ENCODE measurements at places on chromosomes 12 and 14.

DNA sequence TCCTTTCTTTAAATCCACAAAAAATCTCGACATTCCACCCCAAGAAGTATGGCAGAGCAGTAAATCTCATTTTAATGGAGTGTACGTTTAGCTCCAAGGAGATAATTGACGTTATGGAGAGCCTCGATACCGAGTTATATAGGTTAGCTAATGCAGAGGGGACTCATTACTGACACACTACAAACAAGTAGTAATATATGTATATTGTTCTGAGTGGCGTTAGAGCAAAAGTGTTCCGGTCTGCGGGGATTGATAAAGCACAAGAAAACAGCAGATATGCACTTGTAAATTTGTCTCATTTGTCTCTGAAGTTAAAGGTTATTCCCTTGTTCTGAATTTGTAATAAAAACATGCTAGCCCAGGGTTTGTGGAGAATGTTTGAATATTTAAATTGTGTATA is 84.1 kb downstream of the BCL11B start:
- no peak for DNase-seq

- no peak for DNase-seq
Observed at GRCh38 chr12:19298836-19299605, 140.3 kb upstream of the AEBP2 start.

DNA sequence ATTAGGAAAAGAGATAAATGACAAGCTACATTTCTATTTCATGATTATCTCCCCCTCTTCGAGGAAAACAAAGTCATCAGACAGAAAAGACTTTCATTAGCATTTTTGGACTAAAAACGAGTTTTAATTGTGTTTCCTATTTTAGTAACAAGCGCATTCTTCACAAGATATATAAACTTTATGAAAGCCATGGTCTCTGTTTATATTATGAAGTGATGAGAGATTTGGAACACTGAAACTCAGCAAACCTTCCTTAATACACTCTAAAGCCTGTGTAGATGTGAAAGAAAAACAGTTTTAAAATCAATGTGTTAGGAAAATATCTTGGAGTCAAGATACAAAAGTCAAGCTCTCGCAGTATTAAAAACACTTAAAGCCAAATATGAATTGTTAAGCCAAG is 539.1 kb downstream of the LRFN5 start:
- no peak for DNase-seq

DNA sequence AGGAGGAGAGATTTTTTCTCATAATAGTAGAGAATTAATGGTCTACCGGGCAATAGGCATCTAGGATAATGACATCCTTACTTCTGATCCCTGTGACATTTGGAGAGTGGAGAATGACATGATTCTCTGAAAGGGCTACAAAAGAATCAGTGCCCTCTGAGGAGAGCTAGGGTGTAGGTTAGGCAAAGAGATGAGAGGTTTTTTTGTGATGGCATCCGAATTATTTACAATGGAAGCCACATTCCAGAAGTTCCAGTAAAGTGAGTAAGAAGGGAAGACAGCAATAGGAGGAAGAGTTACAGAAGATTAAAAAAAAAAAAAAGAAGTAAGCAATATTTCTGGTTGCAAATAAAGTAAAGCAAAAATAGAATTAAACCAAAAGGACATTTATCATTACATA is 478.0 kb downstream of the RMST start:
- DNase-seq: no peak

DNA sequence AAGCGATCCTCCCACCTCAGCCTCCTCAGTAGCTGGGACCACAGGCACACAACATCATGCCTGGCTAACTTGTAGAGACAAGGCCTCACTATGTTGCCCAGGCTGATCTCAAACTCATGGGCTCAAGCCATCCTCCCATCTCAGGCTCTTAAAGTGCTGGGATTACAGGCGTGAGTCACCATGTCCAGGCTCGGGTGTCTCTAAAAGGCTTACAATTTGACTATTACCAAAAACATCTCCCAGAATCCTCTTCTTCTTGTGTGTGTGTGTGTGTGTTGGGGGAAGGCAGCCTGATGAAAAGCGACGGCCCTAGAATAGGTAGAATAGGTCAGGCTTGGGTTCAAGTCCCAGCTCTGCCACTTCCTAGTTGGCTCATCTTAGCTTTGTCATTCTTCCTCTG is 16.8 kb downstream of the MSI1 start:
- DNase-seq: no peak

DNA sequence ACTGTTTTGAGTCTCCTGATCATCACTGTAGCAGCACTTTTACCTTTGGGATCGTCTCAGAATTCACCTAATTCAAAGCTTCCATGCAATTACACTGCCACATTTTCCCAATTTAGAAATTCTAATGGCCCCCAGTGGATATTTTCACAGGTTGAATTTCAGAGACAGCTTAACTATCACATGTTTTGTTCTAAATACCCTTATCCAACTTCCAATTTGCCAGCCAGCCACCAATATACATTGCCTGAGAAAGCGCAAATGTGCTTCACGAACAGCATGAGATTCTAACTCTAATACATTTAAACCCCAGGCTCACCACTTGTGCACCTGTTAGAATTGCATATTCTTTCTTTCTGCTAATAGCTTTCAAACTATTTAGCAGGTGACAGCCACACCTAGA is 1160.9 kb upstream of the TMEM132C start:
- DNase-seq: no peak

- no peak for DNase-seq
Observed at GRCh38 chr14:30996892-30997659, 28.4 kb upstream of the AP4S1 start.

- DNase-seq: no peak
Observed at GRCh38 chr12:27462151-27462694, 15.7 kb downstream of the SMCO2 start.

DNA sequence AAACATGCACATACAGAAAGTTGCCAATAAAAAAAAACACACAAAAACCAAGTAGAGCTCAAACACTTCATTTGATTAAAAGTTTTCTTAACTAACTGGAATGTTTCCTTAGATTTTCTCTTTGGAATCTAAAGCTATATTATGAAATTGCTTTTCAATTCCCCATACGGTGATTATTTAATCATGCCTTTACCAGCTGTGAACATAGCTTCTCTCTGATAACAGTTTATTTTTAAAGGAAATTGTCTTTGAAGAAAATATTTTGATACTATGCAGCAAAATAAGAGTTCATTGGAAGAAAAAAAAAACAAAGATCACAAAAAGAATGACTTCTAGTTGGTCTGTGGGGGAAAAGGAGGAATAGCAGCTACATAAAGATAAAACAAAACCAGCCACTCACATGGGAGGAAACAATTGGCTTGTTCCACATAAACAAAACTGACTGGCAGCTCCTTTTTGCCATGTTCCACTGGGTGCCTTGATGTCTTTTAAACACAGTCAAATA is 71.4 kb downstream of the BMP4 start:
- no peak for DNase-seq

DNA sequence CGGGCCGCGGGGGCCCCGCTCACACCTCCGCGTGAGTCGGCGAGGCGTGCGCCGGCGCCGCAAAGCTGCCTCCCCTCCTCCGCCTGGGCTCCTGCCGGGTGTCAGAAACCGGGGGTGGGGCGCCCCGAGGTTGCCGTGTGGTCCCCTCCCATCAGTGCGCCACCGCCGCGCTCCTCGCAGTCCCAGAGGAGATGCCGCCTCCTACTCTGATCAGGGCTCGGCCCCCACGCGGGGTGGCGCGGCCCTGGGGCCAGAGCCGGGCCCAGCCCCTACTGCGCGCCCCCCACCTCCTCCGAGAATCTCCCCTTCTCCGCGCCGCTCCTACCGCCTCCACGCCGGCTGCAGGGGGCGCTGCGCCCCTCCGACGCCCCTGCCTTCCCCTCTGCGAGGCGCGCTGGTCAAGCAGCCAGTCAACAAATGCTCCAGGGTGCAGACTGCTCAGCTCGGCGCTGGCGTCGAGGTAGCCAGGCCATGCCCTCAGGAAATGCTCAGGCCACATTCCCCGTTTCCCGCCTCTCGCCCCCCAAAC is 467 bp upstream of the JAG2 start:
- no peak for DNase-seq

DNA sequence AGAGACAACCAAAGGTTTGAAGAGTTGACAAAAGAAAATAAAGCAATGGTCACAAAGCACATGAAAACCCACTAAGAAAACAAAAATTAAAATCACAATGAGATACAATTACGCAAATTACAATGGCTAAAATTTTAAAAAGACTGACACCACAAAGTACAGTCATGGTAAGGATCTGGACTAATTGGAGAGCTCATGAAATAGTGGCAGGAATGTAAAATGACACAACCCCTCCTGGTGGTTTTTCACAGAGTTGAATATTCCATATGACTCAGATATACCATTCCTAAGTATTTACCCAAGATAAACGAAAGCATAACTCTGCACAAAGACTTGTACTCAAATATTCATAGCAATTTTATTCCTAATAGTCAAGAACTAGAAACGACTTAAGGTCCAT is 65.9 kb downstream of the NOVA1 start:
- no peak for DNase-seq

DNA sequence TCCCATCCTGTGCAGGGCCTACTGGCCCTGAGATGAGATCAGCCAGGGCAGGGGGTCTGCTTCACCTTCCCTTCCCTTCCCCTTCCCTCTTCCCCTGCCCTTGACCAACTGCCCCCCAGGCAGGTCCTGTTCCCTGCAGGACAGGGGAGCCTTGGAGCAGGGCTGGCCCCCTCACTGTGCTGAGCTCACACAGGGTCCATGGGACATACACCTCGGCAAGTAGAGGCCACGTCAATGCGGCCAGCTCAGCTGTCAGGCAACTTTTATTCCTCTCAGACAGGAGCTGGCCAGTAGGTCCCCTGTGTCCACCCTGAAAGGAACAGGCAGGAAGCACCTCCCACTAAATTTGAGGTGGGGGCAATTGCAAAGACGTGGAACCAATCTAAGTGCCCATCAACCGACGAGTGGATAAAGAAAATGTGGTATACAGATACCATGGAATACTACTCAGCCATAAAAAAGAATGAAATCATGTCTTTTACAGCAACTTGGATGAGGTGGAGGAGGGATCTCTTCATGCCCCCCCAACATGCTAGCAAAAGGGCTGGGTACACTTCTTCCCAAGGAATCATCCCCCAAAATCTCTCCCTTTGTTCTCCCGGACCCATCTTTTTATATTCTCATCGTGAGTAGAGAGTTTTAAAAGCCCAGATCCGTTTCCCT is 148.7 kb downstream of the BCL11B start:
- DNase-seq: no peak

All from stimulated activated CD8-positive, alpha-beta memory T cell treated with anti-CD3 and anti-CD28 coated beads, Interleukin-7, amount 100 ng/mL, for 1 hour (primary cell).